Thyroid gland (tissue), 4 donors: ENCODE measurements at places on chromosomes 1 and 21. TPM values are rescaled to one million over a fixed set of nuclear protein-coding genes. Genes with fewer than 3 reads are reported as not detected.
A peak's percentile ranks its signal among the peaks of the same experiment; 100 is the strongest.

The COP1 gene
- 67.8 TPM for total RNA-seq

The CCDC181 gene
- total RNA-seq: 0.40 TPM

DNA sequence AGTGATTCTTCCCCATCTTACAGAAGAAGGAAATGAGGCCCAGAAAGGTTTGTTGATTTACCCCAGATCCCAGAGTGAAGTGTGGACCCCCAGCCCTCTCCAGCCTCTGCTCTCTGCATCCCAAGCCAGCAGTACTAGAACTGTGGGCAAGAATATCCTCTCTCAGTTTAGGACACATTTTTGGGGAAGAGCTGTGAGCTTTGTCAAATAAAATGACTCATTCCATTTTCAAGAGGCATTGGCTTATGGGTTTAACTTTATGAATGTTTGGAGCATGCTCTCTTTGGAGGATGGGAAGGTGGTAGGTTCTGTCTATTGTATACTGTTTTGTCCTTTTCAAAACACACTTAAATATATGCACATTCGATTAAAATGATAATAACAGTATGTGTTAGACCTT is 70.6 kb upstream of the CNTN2 start:
- no peak overlapping the region for H3K4me3 ChIP-seq
- no peak for DNase-seq
- H3K27me3 ChIP-seq: no peaks in the 10 kb centered on the region

DNA sequence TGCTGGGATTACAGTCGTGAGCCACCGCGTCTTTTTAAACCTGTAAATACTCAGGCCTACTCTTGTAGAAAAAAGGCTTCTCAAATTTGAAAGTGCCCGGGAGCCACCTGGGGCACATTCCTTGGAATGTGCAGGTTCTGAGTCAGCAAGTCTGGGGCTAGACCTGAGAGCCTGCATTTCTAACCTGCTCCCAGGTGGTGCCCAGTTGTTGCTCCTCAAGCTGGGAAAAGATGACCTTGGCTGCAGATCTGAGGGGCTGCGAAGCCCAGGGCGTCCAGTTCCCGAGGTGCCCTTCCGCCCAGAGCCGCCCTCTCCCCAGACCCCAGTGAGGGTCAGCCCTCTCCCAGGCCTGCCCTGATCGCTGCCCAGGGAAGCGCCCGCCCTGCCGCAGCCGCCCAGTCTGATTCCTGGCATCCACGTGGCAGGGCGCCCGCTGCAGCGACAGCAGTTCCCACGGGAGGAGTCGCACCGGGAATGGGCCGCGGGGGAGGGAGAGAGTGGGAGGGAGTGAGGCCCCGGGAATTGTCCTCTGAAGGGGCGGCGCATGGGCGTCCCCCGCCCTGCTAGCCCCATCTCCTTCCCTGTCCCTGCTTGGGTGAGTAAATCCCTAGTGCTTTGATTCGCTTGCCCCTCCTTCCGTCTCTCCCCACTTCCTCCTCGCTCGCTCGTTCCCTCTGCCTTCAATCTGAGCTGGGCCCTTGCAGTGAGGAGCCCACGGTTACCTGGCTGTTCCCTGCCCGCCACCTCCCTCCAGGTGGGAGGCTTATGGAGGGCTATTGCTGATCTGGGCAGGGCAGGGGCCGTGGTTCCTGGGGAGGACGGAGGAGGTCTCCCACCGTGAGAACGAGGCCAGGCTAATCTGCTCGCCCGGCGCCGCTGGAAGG is 18.8 kb upstream of the TENT5B start:
- peak; percentile 97 for DNase-seq
- peaks cover 11% of the 10 kb centered on the region for H3K4me1 ChIP-seq
- H3K36me3 ChIP-seq: no peaks in the 10 kb centered on the region

DNA sequence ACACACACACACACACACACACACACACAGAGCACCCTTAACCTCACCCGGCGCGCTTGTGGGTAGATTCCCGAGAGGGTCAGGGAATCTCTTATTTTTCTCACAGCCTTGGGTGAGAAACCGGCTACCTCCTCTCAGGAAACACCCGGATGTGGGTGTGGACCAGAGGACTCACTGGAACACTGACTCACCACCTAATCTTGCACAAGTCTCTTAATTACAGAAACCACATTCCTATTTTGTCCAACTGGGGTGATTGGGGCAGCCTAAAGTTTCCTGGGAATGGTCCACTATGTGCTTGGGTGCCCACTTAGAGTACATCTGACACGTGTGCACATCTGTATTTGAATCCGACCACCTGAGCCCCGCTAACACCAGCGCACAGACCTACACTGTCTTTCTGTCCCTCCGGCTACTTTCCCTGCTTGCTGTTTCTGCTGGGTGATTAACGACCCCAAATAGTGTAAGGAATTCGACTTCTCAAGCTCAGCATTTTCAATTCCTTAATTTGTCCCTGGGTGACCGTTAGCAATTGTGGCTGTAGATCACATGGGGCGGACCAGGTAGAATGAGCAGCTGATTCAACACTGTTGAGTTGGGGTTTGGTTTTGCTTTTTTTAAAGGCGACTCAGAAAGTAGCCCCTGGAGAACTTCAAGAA is 14.0 kb upstream of the TBX15 start:
- H3K4me1 ChIP-seq: peaks cover 6% of the 10 kb centered on the region
- H3K36me3 ChIP-seq: no peaks in the 10 kb centered on the region
- DNase-seq: no peak
- H3K4me3 ChIP-seq: no peak overlapping the region
- H3K27ac ChIP-seq: no peak overlapping the region

GRCh38 chr1:2556277-2556677 is at the start of gene TNFRSF14:
Gene TNFRSF14 (plus strand): TSS chr1:2556371. CDS start chr1:2556665, 294 bp downstream.
- no peaks in the 10 kb centered on the region for H3K36me3 ChIP-seq
- peaks cover 24% of the 10 kb centered on the region for H3K4me1 ChIP-seq
- H3K27ac ChIP-seq: peak within 1 kb of the TSS; percentile 89

DNA sequence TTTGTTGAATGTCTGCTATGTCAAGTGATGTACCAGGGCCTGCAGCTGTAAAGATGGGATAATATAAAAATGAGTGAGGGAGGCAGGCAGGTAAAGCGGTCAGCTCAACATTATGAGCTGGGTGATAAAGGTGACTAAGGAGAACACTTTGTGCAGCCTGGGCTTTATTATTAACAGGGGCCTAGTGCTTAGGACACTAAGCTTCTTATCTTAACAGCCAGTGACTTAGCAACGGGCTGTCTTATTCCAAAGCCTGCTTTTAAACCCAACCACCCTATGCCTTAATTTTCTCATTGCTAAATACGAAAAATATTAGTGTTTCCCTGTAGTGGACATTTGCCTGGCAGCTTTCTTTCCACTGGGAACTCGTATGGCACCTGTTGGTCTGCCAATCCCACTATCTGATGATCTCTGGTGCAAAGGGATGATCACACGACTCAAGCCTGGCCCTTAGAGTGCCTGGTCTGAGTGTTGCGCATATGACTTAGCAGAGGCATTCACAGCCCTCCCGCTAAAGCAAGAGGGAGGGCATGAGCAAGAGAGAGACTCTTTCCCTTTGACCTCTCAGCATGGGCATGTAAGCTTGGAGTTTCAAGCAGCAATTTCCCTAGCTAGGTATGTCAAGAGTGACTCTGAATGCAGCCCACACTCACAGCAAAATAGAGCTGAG is 98.6 kb upstream of the PAPPA2 start:
- no peaks in the 10 kb centered on the region for H3K36me3 ChIP-seq
- no peak overlapping the region for H3K4me3 ChIP-seq
- no peak overlapping the region for H3K27ac ChIP-seq
- no peaks in the 10 kb centered on the region for H3K27me3 ChIP-seq
- DNase-seq: no peak
